Skeletal muscle cell (primary cell): ENCODE measurements at places on chromosomes 2 and 18.

GRCh38 chr2:217858519-217859491 is 144.0 kb downstream of the TNS1 start:
- DNase-seq = peak; percentile 97

DNA sequence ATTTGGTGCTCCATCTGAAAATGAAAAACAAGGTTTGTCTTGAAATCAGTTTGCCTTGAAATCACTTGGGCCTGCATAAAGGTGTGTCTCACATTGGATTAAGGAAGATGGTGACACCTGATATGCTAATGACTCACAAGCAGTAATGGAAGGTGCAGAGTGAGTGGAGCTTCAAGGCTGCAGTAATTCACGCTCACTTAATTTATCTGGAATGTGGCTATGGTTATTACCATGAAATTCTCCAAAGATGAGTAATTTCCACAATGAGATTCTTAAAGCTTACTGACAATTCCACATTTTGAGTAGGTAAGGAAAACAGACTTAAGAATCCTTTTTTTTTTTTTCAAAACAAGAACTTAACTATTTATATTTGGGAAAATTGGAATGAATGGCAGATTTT is 156.8 kb downstream of the PAX3 start:
- no peak for DNase-seq

GRCh38 chr2:44793322-44793870 is 148.1 kb upstream of the SIX3 start:
- DNase-seq = peak; percentile 1

GRCh38 chr18:60981682-60982328 is 351.4 kb upstream of the CDH20 start:
- no peak for DNase-seq

- no peak for DNase-seq
These were observed 47.0 kb downstream of the CXCR4 start for GRCh38 chr2:136070913-136071312.

GRCh38 chr2:119126650-119127049 is 31.9 kb downstream of the C1QL2 start:
- DNase-seq = no peak

DNA sequence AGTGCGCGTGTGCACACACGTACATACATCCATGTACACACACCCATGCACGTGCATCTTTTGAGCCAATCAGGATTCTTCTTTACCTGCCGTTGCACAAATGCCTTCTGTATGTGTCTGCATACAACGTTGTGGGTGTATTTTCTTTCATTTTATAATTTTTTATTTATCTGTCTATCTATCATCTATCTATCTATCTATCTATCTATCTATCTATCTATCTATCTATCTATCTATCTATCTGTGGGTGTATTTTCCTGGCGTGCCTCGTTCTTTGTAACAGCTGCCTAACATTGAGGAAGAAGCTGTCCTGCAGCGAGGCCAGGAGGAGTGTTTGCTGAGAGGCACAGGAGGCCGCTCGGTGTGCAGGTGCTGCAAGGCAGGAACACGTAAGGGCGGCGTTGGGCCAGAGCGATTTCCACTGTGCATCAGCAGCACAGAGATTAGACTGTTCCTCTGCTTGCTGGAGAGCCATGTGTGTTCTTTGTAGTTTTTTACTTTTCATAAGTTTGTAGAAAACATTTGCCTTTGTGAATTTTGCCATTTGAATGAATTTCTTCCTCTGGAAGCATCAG is 84.4 kb downstream of the DGKD start:
- DNase-seq = no peak

DNA sequence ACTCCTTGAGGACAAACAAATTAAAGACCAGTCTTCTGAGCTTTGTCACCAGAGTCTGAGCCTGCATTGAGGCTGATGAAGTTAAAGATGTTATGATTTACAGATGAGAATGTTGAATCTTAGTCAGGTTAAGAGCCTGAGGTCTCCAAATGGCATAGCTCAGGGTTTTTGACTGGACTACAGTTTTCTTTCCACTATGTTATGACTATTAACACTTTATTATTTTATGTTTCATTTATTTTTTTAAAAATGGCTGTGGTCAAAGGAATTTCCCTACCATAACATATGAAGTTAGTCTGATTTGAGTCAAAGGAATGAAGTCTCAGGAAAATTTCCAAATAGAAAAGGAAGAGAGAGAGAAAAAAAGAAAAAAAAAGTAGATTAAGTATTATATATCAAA is 39.7 kb upstream of the CWC22 start:
- no peak for DNase-seq

DNA sequence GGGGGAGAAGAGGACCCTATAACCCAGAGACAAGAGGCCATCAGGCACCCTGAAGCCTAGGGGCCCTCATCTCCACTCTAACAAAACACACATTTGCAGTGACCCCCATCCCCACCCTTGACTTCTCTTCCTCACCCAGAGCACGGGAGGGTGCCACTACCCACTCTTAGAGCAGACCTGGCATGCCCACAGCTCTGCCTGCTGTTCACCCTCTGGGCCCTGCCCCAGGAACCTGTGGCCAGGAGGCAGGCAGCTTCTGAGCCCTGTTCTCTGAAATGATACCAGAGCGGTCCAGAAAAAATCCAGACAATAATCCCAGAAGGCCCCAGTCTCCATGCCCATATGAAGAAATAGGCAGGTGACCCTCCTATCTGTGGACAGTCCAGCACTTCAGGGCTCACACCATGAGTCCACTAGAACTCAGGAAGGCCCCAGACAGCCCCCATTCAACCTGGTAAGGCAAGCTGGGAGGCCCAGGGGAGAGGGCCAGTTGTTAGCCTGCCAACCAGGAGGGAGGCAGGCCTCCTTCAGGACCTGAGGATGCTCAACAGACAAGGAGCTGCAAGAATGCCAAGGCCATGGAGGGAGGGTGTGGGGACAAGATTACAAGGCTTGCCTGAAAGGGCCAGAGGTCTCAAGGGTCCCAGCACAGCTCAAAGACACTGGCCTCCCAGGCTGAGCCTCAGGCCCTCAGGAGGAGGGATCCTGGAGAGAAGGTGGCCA is 75.0 kb downstream of the TNS1 start:
- no peak for DNase-seq

DNA sequence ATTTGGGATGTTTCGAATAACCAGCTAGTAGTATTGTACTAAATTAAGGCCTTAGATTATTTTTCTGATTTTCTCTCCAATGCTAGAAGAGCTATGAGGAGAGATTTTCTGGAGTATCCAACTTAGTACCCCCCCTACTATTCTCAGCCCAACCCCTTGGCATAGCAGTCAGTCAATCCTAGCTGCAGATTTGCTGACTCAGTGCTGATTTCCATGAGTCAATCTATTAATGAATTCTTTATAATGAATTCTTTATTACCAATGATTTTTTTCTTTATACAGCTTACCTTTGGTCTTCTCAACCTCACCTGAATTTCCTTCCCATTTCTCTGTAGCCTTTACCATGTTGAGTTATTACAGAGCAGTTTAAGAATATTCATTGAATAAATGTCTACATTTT is 192.8 kb upstream of the ETAA1 start:
- DNase-seq = no peak

DNA sequence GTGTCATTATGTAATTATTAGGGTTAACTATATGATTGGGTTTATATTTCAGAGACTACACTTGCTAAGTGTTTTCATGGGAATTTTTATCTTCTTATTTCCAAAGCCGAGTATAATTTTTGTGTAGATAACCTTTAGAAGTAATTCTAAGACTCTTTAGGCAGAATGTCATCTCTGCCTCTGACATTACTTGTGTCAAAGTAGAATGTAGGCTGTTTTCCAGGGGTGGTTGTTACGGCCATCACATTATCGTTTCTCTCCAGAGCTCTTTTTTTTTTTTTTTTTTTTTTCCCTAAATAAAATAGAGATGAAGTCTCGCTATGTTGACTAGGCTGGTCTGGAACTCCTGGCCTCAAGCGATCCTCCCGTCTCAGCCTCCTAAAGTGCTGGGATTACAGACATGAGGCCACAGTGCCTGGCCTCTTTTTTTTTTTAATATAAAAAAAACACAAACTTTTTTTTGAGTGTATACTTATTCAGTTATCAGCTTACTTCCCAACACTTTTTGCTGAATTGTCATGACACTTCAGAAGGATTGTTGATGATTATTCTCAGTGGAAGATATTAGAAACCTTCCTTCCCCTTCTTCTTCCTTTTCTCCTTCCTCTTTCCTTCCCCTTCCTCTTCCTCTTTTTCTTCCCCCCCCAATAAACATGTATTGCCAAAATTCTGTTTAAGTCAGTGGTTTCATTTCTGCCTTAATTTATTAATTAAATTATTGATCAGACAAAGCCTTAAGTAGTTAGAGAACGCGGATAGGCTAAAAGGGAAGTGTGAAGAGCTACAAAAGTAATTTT is 2.3 kb downstream of the PIKFYVE start:
- no peak for DNase-seq

GRCh38 chr18:34330308-34330707 is 105.6 kb upstream of the NOL4 start:
- DNase-seq = no peak

- peak; percentile 25 for DNase-seq
These were observed 47.4 kb downstream of the EXOC6B start for GRCh38 chr2:72778410-72778809.

- DNase-seq = no peak
These were observed 300.7 kb upstream of the DLGAP1 start for GRCh38 chr18:4755848-4756247.

DNA sequence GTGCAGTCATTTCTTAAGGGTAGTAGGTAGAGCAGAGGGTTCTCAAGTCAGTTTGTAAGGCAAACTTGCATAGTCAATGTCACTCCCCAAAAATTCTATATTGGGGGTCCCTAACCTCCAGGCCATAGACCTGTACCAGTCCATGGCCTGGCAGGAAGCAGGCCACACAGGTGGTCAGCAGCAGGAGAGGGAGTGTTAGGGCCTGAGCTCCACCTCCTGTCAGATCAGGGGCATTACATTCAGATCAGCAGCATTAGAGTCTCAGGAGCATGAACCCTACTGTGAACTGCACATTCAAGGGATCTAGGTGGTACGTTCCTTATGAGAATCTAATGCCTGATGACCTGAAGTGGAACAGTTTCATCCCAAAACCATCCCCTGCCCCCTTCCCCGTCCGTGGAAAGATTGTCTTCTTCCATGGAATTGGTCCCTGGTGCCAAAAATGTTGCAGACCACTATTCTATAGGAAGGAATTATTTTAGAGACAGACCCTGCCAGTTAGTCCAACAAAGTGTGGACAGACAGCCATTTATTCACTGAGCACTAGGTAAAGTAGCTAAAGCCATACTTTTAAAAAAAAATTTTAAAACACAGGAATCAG is 6.7 kb downstream of the COA5 start:
- DNase-seq = no peak

- peak; percentile 72 for DNase-seq
These were observed 338.9 kb downstream of the CCDC85A start for GRCh38 chr2:56522605-56523089.

- DNase-seq = peak; percentile 60
These were observed 8.4 kb downstream of the MYOM1 start for GRCh38 chr18:3211236-3211992.

- DNase-seq = no peak
These were observed 47.7 kb downstream of the ZC3H15 start for GRCh38 chr2:186533717-186534116.

DNA sequence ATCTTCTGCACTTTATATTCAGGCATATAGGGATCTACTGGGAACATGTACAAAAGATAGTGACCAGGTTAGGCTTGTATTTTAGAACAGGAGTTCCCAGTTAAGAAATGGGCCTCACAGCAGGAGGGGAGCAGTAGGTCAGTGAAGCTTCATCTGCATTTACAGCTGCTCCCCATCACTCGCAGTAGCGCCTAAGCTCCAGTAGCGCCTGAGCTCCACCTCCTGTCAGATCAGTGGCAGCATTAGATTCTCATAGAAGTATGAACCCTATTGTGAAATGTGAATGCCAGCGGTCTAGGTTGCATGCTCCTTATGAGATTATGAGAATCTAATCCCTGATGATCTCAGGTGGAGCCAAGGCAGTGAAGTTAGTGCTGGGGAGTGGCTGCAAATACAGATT is 224.4 kb upstream of the CYRIA start:
- no peak for DNase-seq

GRCh38 chr2:148794558-148794957 is 80.5 kb upstream of the KIF5C start:
- DNase-seq = peak; percentile 54

DNA sequence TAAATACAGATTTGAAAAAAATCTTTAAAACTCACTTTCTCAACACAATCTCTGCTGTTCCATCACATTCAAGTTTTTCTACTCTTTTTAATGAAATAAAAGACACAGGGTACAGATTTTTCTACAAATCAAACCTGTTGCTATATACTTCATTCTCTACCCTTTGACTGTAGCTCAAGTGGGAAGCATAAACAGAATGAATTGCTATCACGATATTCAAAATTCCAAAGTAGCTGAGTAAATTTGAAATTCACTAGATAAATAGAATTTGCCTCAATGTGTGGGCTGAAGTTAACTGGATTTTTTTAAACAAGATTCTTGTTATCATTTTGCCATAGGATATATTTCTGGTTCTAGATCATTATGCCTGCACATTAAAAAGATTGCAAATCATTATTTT is 185.9 kb downstream of the ZNF521 start:
- DNase-seq = no peak

DNA sequence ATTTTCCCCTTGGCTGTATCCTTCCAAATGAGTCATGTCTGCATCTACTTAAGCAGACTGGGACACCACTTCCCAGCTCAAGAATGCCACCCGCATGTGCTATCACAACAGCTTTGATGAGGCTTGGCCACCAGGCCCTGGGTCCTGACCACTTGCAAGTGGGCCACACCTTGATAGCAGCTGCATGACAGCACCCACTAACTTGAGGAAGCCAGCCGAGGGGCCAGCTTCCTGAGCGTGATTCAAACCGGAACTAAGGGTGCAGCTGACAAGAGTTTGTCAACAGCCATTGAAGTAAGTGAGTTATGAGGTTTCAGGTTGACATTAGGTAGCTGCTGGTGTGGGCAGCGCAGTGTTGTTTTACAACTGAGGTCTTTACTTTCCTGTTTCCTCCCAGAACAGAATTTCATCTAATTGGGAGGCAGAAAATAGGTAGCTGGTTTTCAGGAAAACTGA is 54.4 kb downstream of the EPHA4 start:
- peak; percentile 39 for DNase-seq

GRCh38 chr2:28313220-28313784 is 79.4 kb upstream of the FOSL2 start:
- no peak for DNase-seq

- no peak for DNase-seq
These were observed 101.8 kb downstream of the TANC1 start for GRCh38 chr2:159070235-159070634.

DNA sequence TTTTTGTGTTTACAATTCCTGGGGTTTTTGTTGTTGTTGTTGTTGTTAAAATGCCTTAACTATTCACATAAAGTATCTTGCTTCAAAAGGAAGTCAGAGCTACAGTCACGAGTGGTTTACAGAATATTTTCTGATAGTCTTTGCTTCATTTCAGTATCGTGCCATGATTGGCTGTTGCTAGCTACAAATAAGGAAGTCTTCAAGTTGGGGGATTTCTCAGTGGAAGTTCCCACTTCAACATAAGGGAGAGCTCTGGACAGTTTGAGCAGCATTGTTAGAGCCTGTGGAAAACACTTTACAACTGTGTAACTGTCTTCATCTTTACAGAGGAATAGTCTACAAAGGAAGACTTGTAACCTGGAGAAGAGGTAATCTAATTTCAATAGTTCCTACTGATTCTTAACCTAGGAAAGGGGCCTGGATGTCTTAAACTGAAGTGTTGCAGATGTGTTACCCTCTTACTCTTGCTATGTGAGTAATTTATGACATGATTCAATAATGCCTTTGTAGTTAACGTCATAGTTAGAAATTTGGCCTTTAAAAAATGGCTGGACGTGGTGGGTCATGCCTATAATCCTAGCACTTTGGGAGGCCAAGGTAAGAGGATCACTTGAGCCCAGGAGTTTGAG is 23.4 kb upstream of the TANK start:
- DNase-seq = no peak

- DNase-seq = no peak
These were observed 291.2 kb upstream of the DDX18 start for GRCh38 chr2:117523267-117523666.
